Activated B cell treated with CpG ODN at 0.5 μM for 24 hours (primary cell): ENCODE measurements at places on chromosomes 16 and 17. TPM values are rescaled to one million over a fixed set of nuclear protein-coding genes. Genes with fewer than 3 reads are reported as not detected.

The OR3A3 gene
- not detected in 2 replicates for total RNA-seq

GRCh38 chr16:9661336-9662017 lies 520.8 kb downstream of the GRIN2A start:
- no peak for DNase-seq
- peaks cover 3% of the 10 kb centered on the region for H3K27me3 ChIP-seq

- peak overlapping the region; percentile 36 for H3K4me3 ChIP-seq
- no peak for DNase-seq
- no peaks in the 10 kb centered on the region for H3K36me3 ChIP-seq
- H3K27me3 ChIP-seq, result peaks cover 73% of the 10 kb centered on the region
Observed at GRCh38 chr17:36932694-36933511, 4.4 kb upstream of the LHX1 start.

- no peak overlapping the region for H3K4me3 ChIP-seq
- H3K27me3 ChIP-seq, result peaks cover 20% of the 10 kb centered on the region
- no peak for DNase-seq
- no peaks in the 10 kb centered on the region for H3K36me3 ChIP-seq
- no peak overlapping the region for H3K27ac ChIP-seq
- no peaks in the 10 kb centered on the region for H3K4me1 ChIP-seq
Observed at GRCh38 chr17:59483860-59484259, 81.5 kb upstream of the DHX40 start.

GRCh38 chr16:747978-748746 lies 7.4 kb upstream of the CIAO3 start:
- no peaks in the 10 kb centered on the region for H3K27me3 ChIP-seq
- H3K4me3 ChIP-seq, result no peak overlapping the region
- H3K4me1 ChIP-seq, result no peaks in the 10 kb centered on the region
- no peaks in the 10 kb centered on the region for H3K36me3 ChIP-seq
- H3K27ac ChIP-seq, result no peak overlapping the region
- DNase-seq, result no peak

The TCAP gene
- total RNA-seq, result 2.1 and 2.3 TPM in 2 replicates
